ENCODE measurements at places on chromosomes 13 and 19.

GRCh38 chr19:13173139-13173737 lies 23.0 kb downstream of the IER2 start:
- DNase-seq: no peak

DNA sequence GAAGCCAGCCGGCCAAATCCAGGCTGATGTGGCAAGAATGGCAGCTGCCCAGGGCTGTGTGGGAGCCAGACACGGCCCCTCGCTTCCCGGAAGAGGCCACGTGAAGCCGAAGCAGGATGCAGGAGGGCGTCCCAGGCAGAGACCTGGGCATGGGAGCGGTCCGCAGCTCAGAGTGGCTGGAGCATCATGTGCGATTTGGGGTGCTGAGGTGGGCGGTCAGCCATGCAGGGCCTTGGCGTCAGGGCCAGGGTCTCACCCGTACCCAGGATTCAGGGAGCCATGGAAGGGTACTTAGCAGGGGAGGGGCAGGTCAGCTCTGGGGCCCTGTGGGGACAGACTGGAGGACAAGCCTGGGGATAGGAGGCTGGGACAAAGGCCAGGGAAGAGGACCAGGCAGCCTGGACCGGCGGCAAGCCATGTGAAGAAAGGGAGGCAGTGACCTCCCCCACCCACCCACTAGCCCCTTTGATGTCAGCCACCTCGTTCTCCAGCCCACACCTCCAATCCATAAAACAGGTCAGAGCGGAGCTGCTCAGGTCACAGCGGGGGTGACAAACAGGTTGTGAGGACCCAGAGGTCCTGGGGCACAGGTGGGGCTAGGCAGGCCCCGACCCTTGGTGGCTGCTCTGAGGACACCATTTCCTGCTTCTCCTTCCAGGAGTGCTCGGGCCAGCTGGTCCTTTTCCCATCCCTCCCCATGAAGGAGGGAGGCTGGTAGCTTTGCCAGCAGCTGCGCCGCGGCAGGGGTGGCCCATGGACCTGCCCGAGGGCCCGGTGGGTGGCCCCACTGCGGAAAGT lies 2.3 kb downstream of the KASH5 start:
- DNase-seq: no peak

- DNase-seq: no peak
These were observed 69.1 kb downstream of the ALOX5AP start for GRCh38 chr13:30804474-30804873.

DNA sequence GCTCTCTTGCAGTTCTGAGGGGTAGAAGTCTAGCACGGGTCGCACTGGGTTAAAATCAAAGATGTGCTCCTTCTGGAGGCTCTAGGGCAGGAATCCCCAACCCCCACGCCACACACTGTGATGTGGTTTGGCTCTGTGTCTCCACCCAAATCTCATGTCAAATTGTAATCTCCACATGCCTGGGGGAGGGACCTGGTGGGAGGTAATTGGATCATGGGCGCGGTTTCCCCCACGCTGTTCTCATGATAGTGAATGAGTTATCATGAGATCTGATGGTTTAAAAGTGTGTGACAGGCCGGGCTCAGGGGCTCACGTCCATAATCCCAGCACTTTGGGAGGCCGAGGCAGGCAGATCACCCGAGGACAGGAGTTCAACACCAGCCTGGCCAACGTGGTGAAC lies 26.6 kb upstream of the CALM3 start:
- no peak for DNase-seq

Measured in HEK293T (cell line).